CD8-positive, alpha-beta memory T cell (primary cell): ENCODE measurements at places on chromosomes 7 and 10.
A peak's percentile ranks its signal among the peaks of the same experiment; 100 is the strongest.

- no peak for DNase-seq
- no peaks in the 10 kb centered on the region for H3K4me1 ChIP-seq
- no peaks in the 10 kb centered on the region for H3K36me3 ChIP-seq
- H3K27ac ChIP-seq, result no peak overlapping the region
Observed at GRCh38 chr7:43130347-43130746, 17.9 kb downstream of the HECW1 start.

DNA sequence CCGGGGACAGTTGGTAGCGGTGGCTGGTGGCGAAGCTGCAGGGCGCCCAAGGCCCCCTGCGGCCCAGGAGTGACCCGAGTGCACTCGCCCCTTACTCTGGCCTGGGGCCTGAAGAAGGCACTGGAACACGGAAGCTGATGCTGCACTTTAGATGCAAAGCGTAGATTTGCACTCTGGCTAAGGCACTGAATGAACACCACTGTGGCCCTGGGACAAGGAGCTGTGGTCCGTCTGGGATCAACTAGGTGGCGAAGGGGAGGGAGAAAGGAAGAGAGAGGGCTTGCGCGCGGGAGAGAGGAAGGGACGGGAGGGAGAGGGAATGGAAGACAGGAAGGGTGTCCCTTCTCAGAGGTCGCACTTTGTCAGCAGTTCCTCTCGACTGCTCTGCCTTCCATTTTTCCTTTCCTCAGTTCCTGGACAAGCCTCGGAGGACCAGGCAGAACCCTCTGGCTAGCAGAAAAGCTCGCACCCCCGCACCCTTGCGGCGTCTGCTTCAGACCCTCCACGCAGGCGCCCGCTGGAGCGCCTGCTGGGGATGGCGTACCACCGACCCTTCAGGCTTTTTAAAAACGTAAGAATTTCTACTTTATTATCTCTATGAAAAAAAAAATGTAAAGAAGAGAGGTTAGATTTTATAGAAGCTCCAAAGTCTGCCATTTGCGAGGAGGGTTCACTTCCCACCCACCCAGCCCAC, 1.2 kb downstream of the FERD3L start:
- H3K27me3 ChIP-seq, result no peaks in the 10 kb centered on the region
- H3K4me1 ChIP-seq, result no peaks in the 10 kb centered on the region
- H3K4me3 ChIP-seq, result no peak overlapping the region
- H3K27ac ChIP-seq, result no peak overlapping the region
- no peaks in the 10 kb centered on the region for H3K36me3 ChIP-seq
- no peak for DNase-seq

- no peaks in the 10 kb centered on the region for H3K36me3 ChIP-seq
- DNase-seq, result no peak
- no peak overlapping the region for H3K27ac ChIP-seq
Observed at GRCh38 chr10:21260506-21261149, 264.9 kb downstream of the SKIDA1 start.

DNA sequence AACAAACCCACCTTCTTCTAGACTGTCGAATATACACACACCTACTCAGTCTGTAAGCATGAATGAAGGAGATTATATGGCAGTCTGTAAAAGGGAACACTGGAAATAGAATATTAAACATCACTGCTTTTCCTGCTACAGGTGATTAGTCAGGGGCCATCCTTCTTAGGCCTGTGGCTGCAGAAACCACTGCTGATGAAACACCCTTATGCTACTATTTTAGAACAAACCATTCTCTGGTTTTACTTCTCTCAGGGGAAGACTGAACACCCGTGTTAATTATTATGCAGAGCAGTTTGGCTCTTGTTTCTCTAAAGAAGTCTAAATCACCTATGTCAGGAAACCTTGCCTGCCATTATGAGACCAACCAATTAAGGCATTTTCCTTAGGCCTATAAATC, 351.1 kb upstream of the KLF6 start:
- peaks cover 22% of the 10 kb centered on the region for H3K4me1 ChIP-seq
- H3K36me3 ChIP-seq, result no peaks in the 10 kb centered on the region
- H3K4me3 ChIP-seq, result no peak overlapping the region

DNA sequence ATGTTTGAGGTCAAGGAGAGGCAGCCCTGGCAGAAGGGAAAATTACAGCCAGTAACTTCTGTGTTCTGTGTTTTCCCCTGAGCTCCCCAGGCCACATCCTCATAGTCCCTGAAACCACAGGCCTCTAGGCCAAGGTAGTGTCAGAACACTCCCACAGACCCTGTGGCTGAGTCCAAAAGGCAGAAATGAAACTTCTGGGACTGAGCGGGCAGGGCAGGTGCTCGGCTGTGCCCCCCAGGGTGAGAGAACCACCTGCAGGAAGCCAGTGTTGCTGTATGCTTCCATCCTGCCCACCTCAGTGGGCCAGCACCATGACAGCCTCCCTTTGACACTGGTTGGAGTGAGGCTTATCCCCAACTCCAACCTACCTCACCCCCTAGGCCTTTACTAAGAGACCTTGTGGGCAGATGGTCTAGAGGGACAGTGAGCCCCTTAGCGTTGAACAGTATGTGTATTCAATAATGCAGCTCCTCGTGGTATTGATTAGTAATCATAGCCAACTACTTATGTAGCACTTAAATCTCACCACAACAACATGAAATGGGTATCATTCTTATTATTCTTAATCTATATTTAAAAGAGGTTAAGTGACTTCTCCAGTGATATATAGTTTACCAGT, 30.3 kb downstream of the PIK3CG start:
- H3K4me3 ChIP-seq, result no peak overlapping the region
- H3K4me1 ChIP-seq, result no peaks in the 10 kb centered on the region
- H3K27ac ChIP-seq, result no peak overlapping the region
- peaks cover 30% of the 10 kb centered on the region for H3K36me3 ChIP-seq
- no peaks in the 10 kb centered on the region for H3K27me3 ChIP-seq

DNA sequence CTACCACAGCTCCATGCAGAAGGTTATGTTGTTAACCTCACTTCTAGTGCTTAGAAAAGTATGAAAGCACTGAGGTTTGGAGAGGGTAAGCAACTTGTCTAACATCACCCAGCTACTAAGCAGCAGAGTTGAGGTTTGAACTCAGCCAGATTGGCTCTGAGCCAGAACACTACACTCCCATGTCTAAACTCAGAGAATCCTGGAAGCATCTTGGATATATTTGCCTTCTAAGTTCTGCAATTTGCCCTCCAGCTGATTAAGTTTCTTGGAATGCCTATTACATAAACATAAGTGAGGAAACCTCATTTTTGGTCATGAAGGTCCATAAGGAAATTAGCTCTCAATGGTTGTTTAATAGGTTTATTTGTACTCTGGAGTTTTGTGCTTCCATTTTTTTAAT, 78.1 kb upstream of the PHYHIPL start:
- H3K4me1 ChIP-seq, result no peaks in the 10 kb centered on the region
- no peaks in the 10 kb centered on the region for H3K36me3 ChIP-seq
- no peak for DNase-seq
- H3K4me3 ChIP-seq, result no peak overlapping the region
- H3K27ac ChIP-seq, result no peak overlapping the region
- H3K27me3 ChIP-seq, result no peaks in the 10 kb centered on the region

- H3K4me1 ChIP-seq, result no peaks in the 10 kb centered on the region
- no peak overlapping the region for H3K27ac ChIP-seq
- no peaks in the 10 kb centered on the region for H3K27me3 ChIP-seq
- no peaks in the 10 kb centered on the region for H3K36me3 ChIP-seq
- no peak overlapping the region for H3K4me3 ChIP-seq
- DNase-seq, result no peak
Observed at GRCh38 chr10:61618388-61618961, 44.3 kb upstream of the CABCOCO1 start.

GRCh38 chr7:155205368-155206317, 92.0 kb upstream of the INSIG1 start:
- H3K36me3 ChIP-seq, result no peaks in the 10 kb centered on the region
- H3K4me3 ChIP-seq, result peak overlapping the region; percentile 70
- H3K4me1 ChIP-seq, result peaks cover 22% of the 10 kb centered on the region
- DNase-seq, result peak; percentile 95
- peak overlapping the region; percentile 91 for H3K27ac ChIP-seq
